ENCODE measurements at places on chromosomes 11 and 22.

- DNase-seq = no peak
Measured at GRCh38 chr22:41215926-41216325, 10.8 kb downstream of the L3MBTL2 start.

- DNase-seq = no peak
Measured at GRCh38 chr11:1574238-1574932, 2.3 kb upstream of the DUSP8 start.

DNA sequence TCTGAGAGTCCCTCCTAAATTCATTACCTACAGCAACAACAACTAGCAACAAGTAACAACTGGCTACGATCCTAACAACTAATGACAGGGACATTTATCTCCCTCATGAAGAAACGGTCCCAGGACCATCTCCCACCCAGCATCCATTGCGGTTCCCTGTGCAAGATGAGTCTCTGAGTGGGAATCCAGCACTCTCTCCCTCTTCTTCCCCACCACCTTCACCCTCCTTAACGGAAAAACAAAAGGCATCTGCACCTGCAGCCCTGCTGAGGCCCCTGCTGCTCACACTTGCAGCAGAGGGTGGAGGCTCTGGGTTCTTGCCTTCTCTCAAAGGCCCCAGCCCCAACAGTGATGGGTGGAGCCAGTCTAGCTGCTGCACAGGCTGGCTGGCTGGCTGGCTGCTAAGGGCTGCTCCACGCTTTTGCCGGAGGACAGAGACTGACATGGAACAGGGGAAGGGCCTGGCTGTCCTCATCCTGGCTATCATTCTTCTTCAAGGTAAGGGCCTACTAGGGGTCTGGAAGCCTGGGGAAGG, at the start of gene CD3G:
Gene CD3G, plus strand, starts transcription at position 364 of the 535 bp plus-strand sequence. Its CDS starts 80 bp downstream, at position 444.
- DNase-seq = peak; percentile 64

DNA sequence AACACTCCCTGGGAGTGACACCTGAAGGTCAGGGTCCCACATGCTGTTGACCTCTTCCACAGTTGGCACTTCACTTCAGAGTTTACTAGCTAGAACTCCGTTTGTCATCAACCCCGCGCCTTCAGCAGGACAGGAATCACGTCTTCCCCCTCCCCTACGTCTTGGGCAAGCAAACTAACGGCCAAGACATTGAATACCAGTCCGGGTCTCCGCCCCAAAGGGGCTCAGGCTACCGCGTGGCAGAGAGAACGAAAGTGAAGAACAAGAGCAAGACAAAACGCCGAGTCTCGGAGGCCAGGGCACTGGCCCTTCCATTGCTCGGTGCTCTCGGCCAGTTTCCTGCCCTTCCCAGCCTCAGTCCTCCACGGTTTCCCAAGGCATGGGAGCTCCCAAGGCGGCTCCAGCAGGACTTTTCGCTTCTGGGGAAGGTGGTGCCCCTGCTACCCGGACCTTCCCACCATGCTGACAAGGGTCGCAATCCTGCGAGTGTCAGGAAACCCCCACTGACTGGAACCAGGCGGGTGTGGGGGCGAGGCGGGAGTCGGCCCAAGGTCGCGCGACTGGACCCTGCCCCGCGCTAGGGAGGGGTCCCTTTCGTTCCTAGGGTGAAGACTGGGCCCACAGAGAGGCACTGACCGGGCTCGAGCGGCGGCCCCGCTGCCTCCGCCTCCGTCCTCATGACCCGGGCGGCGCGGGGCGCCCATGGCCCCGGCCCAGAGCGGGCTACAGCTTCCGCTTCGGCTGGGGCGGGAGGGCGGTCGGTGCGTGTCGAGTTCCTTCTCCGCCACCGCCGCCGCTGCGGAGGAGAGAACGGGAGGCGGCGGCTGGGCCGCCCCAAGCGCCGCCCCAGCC, at the start of gene GUCD1:
Gene GUCD1, minus strand, starts transcription at position 826 of the 852 bp plus-strand sequence. Its CDS starts 147 bp downstream, at position 679.
- DNase-seq = peak; percentile 7

DNA sequence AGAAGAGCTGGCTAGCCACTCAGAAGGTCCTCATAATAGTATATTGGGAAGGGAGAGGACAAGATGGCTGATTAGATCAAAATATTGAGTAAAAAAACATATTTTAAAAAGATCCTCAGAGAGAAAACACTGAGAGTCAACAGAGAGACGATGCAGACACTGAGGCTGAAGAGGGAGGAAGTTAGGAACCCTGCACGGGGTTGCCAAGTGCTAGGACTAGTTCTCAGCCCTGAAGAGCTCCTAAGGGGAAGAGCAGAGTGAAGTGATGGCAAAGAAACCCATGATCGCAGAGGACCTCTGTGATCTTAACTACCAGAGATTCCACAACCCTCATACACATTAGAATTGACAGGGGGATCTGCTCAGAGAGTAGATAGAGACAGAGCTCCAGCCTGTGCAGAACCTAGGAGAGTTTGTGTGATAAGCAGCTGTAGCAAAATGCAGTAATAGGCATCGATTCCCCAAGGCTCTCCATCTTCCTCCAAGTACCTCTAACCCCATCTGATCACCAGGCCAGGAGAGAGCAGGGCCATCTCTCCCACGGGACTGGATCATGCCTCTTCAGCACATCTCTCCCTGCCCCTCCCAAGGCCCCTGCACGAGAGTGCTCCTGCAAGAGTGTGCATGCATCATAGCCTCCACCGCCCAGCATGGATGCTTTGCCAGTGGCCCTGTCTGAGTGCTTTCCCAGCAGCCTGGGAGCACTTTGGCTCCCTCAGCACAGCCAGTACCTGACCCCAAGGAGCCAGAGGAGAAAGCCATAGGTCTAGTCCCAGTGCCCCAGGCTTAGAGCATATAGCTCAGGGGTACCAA, 41.2 kb upstream of the ARL14EP start:
- no peak for DNase-seq

Data from stimulated activated CD4-positive, alpha-beta T cell treated with anti-CD3 and anti-CD28 coated beads, Interleukin-4, amount 100 ng/mL, for 48 hours (primary cell).